Activated CD4-positive, alpha-beta T cell treated with anti-CD3 and anti-CD28 coated beads for 48 hours (primary cell): ENCODE measurements at places on chromosomes 3 and 15.

DNA sequence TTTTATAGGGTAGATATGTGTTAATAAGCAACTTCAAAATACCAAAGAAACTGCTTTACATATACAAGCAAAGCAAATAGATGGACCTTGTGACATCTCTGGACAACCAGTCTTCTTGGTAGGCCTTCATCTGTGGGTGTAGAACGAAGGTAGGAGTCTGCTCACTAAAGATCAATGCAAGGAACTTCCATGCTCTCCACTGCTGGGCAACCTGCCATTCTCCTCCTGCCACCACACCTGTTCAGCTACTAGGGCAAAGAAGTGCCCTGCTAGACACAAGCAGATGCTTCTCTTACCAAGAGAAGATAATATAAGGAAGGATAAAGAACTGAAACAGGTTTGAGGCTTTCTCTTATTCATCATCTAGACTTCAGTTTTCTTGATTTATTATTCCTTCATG, 12.6 kb downstream of the PPARG start:
- DNase-seq = no peak

GRCh38 chr3:127457546-127458145, 132.9 kb downstream of the TPRA1 start:
- no peak for DNase-seq

DNA sequence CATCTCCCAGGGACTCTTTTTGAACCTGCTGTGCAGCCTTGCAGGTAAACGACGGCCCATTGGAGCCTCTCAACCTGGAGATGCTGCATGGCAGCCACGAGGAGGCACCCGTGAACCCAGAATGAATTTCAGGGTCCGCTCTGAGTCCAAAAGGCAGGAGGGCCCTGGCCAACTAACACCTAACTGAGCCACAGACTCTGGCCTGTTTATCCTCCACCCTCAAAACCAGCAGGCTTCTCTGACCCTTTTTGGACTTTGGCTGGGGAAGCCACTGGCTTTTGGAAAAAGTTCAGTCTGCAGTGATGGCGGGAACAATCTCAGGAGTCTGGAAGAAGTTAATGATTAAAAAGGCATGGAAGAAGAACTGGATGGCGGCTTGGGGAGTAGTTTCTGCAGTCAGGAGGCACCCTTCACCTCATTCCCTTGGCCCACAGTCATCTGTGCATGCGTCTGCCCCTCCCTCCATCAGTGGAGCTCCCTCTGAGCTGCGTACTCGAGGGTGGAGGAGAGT, 4.1 kb downstream of the PXYLP1 start:
- DNase-seq = no peak

- no peak for DNase-seq
These were observed 49.9 kb upstream of the ABI3BP start for GRCh38 chr3:101042996-101043686.

DNA sequence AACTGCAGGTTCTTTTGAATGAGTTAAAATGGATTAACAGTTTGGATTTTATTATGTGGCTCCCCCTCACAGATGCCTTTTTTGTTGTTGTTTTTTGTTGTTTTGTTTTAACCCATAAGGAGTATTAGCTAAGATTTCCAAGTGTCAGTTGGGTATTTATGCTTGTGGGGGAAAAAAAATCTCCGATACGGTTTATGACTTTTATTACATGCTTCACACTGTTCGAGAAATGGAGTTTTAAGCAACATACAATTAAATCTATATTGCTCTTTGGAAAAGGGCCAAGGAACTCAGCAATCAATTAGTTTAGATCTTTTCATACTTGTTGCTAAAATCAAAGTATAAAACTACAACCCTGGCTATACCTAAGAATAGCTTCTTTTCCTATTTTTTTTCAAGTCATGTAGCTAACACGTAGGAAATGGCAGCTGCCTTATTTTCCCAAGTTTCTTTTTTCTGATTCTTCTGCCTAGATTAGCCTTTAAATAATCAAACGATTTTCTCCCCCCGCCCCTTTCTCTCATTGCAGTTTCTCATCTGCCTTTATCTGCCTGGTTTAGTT, 16.0 kb downstream of the NR2F2 start:
- DNase-seq = no peak

GRCh38 chr3:49244581-49245205, 32.3 kb downstream of the C3orf62 start:
- DNase-seq = no peak

GRCh38 chr3:193968380-193968974, 167.5 kb upstream of the HES1 start:
- DNase-seq = no peak
